ENCODE measurements at places on chromosomes 13 and 19. TPM values are rescaled to one million over a fixed set of nuclear protein-coding genes. Genes with fewer than 3 reads are reported as not detected.

The DBP gene
- 37.7 TPM for total RNA-seq

The CCL25 gene
- not detected for total RNA-seq

DNA sequence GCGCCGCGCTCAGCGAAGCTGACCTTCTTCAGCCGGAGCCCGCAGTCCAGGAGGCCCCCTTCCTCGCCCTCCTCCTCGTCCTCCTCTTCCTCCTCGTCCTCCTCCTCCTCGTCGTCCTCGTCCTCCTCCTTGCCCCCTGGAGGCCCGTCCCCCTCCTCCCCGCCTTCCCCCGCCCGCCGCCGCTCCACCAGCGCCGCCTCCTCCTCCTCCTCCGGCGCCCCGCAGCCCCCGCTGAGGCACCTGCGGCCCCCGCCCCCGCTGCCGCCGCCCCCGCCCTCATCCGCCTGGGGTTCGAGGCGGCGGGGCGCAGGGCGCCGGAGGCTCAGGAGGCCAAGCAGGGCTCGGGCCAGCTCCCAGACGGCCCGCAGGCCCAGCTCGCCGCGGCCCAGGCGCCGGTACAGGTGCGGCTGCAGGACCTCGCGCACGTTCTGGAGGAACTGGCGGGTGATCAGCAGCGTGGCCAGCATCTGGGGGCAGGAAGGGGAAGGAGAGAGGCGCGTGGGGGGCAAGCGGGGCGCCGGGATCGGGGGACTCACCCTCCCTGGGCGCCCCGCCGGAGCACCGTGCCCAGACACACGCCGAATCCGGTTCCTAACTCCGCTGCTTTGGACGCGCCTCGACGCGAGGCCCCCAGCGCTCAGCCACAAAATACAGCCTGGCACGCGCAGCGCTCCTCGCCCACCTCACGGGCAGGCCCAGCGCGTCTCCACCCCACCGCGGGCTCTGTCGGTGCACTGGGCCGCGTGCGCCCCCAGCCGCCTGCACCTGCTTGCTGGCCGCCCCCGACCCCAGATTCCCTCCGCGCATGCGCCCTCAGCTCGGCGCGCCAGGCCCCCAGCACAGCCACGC lies 5.9 kb downstream of the ANO8 start:
- no peak for DNase-seq
- H3K27me3 ChIP-seq = no peaks in the 10 kb centered on the region
- no peak overlapping the region for H3K4me3 ChIP-seq
- H3K4me1 ChIP-seq = peaks cover 28% of the 10 kb centered on the region
- no peaks in the 10 kb centered on the region for H3K36me3 ChIP-seq

GRCh38 chr13:92355213-92355612 lies 871.4 kb upstream of the GPC6 start:
- no peaks in the 10 kb centered on the region for H3K36me3 ChIP-seq
- no peak overlapping the region for H3K27ac ChIP-seq
- no peaks in the 10 kb centered on the region for H3K27me3 ChIP-seq
- DNase-seq = no peak

- no peaks in the 10 kb centered on the region for H3K36me3 ChIP-seq
- no peak for DNase-seq
- H3K27me3 ChIP-seq = no peaks in the 10 kb centered on the region
- H3K4me3 ChIP-seq = no peak overlapping the region
- no peak overlapping the region for H3K27ac ChIP-seq
These were observed 1.1 kb downstream of the PRX start for GRCh38 chr19:40411958-40412499.

GRCh38 chr19:4579389-4579788 lies 19.9 kb upstream of the SEMA6B start:
- H3K4me1 ChIP-seq = peaks cover 7% of the 10 kb centered on the region
- no peak overlapping the region for H3K27ac ChIP-seq
- H3K36me3 ChIP-seq = no peaks in the 10 kb centered on the region
- no peak for DNase-seq

GRCh38 chr19:45005787-45006186 lies 4.5 kb downstream of the RELB start:
- H3K27ac ChIP-seq = no peak overlapping the region
- DNase-seq = no peak
- H3K4me3 ChIP-seq = no peak overlapping the region
- no peaks in the 10 kb centered on the region for H3K27me3 ChIP-seq

Data from CD4-positive, CD25-positive, alpha-beta regulatory T cell (primary cell).